ENCODE measurements at places on chromosomes 6 and 20.
A peak's percentile ranks its signal among the peaks of the same experiment; 100 is the strongest.

- no peak for DNase-seq
These were observed 102.1 kb upstream of the TMEM181 start for GRCh38 chr6:158457616-158458278.

- peak; percentile 75 for DNase-seq
These were observed 85.2 kb upstream of the PHACTR3 start for GRCh38 chr20:59518881-59519706.

GRCh38 chr6:87483929-87484328 lies 11.2 kb downstream of the SLC35A1 start:
- DNase-seq, result no peak

DNA sequence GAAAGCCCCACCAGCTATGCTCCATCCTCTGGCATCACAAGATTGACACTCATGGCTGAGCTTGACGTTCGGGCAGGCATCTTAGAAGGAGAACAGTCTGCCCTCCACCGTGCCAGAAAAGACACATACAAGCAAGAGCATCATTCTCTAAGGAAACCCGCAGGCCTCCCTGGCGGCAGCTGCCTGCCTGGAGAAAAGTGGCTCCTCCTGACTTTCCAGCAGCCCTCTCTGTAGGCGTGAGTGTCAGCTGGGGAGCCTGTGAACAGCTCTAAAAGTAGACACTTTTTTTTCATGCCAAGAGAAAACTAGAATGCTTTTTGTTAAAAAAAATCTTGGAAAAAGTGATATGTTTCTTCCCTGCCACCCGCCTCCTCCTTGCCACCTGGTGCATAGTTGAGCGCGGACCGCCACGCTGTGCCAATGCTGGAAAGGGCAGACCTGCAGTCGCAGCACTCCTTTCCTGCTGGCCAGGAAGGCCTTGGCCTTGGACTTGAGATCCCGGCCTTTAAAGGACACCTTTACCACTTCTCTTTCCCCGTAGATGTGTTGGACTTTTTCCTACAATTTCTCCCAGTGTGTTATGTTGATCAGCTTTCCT lies 29.7 kb upstream of the INSM1 start:
- no peak for DNase-seq

DNA sequence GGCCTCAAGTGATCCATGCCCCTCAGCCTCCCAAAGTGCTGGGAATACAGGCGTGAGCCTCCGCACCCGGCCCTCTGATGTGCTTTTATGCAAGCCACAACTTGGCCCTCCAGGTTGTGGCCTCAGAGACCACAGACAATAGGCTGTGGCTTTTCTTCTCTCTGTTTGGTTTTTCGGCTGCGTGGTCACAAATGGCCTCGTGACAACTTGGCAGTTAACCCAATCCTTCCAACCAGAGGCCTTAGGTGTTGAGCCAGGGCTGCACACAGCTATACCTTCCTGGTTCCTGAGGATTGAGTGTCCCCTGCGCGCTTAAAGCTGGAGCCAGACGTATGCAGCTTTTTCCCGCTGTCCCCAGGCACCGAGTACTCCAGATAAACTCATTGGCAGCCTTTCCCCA lies 6.3 kb upstream of the TGM3 start:
- DNase-seq, result no peak

GRCh38 chr6:160756871-160757270 lies 54.8 kb downstream of the PLG start:
- no peak for DNase-seq

GRCh38 chr6:144134737-144135136 lies 15.6 kb upstream of the STX11 start:
- no peak for DNase-seq

DNA sequence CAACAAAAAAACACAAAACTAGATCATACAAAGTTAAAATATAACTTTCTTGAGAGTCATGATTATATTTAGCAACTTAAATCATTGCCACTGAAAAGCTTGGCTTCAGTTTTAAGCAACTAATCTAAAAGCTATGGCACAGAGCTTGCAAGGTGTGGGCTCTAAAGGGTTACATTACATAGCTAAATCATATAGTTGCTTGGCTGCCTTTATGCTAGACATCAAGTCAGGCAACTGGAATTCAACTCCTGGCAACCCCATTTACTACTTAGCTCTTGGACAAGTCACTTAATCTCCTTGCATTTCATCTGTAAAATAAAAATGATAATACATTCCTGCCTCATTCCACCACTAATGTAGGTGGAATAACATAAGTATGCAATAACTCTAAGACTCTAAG lies 40.9 kb upstream of the GCM1 start:
- no peak for DNase-seq

DNA sequence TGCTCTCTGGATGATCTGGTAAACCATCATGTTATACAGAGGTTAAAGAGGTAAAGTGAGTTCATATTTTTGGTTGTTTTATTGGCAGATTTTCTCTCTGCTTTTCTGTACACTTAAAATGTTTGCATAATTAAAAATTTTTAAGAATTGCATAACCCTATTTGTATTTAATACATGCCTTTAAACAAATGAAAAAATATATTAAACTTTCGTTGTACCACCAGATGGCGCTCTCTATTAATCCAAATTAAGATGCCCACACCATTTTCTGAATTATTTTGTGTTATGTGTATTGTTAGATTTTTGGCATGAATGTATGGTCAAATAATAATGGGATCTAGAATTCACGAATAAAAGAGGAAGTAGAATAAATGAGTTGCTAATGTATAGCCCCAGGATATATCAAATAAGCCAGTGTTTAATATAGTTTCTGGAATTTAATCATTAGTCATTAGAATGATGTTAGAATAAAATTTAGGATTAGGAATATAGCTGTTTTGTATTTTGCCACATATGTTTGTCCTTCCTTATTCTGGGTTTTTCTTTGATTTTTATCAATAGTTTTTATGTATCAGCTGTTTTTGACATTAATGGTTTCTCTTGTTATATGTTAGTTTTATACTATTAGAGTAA lies 38.9 kb downstream of the SMAP1 start:
- peak; percentile 61 for DNase-seq

GRCh38 chr20:4666001-4666479 lies 55.7 kb upstream of the PRND start:
- no peak for DNase-seq

- DNase-seq, result no peak
These were observed 4.3 kb downstream of the GFRA4 start for GRCh38 chr20:3658716-3659491.

GRCh38 chr6:52576392-52577021 lies 353 bp downstream of the TRAM2 start:
- peak; percentile 58 for DNase-seq

DNA sequence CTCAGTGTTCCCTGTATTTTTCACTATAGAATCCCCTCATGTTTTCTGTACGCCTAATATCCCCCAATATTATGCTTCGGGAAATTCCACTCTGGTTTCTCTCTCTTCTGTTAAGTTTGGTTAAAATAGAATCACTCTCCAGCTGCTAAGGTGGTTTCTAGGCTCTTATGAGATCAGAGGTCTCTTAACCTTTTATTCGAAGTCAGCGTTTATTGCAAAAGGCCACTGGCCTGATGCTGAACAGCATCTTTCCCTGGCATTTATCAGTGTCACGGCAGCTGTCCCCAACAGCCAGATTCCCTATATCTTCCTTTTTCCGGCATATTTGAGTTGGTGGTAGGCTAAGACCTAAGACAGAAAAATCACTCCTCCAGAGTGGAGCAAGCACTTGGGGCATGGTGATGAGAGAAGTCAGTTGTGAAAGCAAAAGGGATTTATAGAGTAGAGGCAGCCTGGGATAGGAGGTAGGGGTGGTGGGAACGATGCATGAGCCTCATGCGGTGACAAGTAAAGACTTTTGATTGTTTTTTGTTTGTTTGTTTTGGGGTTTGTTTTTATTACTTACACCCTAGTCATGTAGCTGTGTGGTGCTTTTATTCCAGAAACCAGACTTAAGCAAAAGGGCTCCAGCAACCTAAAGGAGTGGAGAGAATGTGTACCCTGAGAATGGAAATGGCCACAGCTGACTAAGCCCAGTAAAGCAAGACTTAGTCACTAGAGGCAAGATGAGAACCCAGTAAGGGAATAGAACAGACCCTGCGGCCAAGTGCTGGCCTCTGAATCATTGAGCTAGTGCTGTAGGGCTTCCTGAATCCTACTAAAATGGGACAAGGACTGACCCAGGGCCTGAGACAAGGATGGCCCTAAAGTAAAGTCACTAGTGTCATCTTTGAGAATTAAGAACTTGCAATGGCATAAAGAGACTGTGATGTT lies 233.0 kb upstream of the PRND start:
- DNase-seq, result no peak

GRCh38 chr6:43296780-43297497 lies 1.1 kb upstream of the SLC22A7 start:
- no peak for DNase-seq

DNA sequence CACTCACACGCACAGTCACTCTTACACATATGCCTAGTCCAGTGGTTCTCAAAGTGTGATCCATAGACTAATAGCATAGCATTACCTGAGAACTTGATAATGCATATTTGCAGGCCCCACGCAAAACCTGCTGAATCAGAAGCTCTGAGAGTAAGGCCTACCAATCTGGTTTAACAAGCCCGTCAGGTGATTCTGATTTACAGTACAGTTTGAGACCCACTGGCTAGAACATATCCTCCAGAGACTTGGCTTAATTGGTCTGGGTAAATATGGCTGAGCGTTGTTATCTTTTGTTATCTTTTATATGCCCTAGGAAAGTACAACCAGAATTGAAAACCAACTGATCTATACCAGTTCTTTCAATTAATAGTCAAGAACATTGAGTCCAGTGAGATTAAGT lies 9.6 kb downstream of the TSPYL4 start:
- peak; percentile 46 for DNase-seq

GRCh38 chr6:155221086-155221485 lies 42.7 kb upstream of the CLDN20 start:
- no peak for DNase-seq

- DNase-seq, result no peak
These were observed 119.1 kb upstream of the PDE10A start for GRCh38 chr6:165782134-165782533.

GRCh38 chr6:166768761-166769160 lies 141.7 kb upstream of the RPS6KA2 start:
- no peak for DNase-seq

DNA sequence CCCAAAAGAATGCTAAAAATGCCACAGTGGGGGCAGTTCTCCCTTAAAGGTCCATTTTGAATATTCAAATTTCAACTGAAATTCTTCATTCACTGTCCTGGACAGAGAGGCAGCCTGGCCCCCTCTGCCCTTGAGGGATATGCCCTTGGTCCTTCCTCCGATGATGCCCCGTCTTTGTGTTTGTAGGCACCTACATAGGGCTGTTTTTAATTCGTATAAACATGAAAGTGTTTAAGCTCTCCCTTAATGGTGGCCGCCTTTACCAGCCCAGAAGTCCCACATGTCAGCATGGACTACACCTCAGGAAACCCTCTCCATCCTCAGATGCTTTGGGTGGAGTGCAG lies 70.2 kb downstream of the SSR1 start:
- peak; percentile 62 for DNase-seq

- DNase-seq, result no peak
These were observed 115.7 kb downstream of the OGFRL1 start for GRCh38 chr6:71404145-71404966.

DNA sequence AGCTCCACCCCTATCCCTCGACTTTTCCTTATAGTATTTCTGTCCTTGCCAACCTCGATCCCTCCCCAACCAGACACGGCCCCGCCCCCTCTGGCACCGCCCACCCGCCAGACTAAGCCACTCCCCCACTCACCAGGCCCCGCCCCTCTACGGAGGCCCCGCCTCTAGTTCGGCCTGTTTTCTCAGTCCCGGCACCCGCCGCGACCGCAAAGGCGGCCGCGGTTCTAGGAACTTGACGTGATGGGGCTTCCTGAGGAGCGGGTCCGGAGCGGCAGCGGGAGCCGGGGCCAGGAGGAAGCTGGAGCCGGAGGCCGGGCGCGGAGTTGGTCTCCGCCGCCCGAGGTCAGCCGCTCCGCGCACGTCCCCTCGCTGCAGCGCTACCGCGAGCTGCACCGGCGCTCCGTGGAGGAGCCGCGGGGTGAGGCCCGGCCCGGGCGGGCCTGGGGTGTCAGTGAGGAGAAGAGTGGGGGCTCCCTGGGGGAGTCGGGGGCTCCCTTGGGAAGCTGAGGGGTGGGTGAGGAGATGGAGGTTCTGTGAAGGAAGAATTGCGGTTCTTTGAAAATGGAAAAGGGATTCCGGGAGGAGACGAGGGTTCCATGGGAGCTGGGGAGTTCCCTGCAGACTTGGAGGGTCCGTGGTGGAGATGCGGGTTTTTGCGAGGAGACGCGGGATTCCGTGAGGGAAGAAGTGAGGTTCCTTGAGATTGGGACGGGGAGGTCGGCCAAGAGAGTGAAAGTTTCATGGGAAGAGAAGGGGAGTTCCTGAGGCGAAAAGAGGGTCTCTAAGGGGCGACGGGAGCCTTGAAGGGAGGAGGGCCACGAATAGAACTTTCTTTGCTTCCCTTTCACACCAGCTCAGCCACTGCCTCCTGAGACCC lies at the start of gene ACSS2:
Gene ACSS2 (plus strand): TSS at position 207 of the 877 bp plus-strand sequence. CDS start 34 bp downstream, at position 241.
- DNase-seq, result no peak

DNA sequence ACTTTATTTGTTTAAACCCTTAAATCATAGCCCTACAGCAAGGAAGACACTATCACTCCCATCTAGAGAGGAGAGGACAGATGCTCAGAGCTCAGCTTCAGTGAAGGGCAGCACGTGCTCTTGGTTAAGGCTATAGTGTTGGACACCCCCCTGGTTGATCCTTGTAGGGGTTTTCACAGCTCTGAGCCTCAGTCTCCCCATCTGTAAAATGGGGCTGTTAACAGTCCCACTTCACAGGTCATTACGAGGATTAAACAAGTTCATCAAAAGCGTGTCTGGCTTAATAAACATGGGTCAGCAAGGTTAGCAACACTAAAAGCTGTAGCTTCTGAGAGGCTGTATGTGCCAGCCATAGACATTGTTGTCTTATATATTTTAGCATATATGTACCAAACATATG lies 82.4 kb downstream of the NFATC2 start:
- DNase-seq, result no peak

- DNase-seq, result no peak
These were observed 80.5 kb downstream of the TNFRSF21 start for GRCh38 chr6:47229255-47229654.

- peak; percentile 45 for DNase-seq
These were observed 94.4 kb upstream of the PRDM1 start for GRCh38 chr6:105991561-105992314.

DNA sequence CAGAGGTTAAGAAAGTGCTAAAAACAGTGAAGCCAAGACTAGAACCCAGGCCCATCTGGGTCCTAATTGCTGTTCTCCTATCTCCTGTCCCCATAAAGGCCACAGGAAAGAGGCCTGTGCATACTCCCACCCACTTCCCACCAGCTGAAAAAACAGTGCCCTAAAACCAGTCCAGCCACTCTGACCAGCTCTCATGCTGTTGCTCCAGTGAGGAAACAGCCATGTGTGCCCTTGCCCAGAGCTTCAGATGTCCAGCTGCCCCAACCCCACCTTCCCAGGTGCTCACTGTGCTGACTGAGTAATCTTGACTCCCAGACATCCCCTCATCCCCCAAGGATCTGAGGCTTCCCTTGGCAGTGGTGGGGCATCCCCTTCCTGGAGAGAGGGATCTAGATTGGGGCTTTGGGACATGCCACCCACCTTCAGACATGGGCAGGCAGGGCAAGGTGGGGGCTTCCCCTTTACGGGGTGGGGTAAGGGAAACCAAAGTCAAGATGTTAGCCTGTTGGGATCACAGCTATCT lies 28.7 kb downstream of the KCNK5 start:
- DNase-seq, result no peak

All from NCI-H526 (cell line).